Endothelial cell (in vitro differentiated cells): ENCODE measurements at places on chromosomes 4 and X.

- DNase-seq, result no peak
These were observed 88.7 kb upstream of the TBL1X start for GRCh38 chrX:9376111-9376510.

- DNase-seq, result no peak
These were observed 3.3 kb downstream of the PPP2R2C start for GRCh38 chr4:6469144-6469543.

DNA sequence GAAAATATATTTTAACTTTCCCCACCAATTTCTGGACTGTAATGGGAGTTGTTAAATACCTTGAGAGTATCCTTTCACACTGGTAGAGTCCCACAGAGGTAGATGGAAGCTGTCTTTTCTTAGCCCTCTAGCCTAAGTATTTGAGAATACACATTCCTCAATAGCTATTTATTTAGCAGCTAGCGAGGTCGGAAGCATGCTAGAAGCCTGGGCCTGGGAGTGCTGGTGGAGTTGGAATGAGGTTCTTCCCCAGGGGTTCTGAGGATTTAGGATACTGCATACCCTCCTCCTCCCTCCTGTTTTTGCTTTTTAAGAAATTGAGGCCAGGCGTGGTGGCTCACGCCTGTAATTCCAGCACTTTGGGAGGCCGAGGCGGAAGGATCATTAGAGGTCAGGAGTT lies 999 bp upstream of the KLHL15 start:
- DNase-seq, result no peak

DNA sequence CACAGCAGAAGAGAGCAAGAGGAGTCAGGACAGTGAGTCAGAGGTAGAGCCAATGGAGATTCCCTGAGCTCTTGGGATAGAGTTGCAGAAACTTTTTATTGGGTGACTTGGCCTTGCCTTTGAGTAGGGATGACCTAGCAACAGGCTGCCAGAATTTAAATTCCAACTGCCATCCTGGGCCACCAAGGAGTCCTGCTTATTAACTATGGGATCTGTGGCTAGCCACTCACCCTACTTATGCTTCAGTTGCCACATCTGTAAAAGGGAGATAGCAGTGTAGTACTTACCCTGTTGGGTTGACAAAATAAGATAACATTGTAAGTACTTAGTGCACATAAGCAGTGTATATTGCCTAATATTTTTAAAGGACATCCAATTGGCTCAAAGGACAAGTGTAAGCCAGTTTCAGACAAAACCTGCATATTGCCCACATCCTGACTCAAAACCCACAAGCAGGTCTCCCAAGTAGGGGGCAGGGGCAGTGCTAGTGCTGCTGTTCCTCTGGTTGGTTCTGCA lies 43.5 kb upstream of the TMEM164 start:
- DNase-seq, result no peak

DNA sequence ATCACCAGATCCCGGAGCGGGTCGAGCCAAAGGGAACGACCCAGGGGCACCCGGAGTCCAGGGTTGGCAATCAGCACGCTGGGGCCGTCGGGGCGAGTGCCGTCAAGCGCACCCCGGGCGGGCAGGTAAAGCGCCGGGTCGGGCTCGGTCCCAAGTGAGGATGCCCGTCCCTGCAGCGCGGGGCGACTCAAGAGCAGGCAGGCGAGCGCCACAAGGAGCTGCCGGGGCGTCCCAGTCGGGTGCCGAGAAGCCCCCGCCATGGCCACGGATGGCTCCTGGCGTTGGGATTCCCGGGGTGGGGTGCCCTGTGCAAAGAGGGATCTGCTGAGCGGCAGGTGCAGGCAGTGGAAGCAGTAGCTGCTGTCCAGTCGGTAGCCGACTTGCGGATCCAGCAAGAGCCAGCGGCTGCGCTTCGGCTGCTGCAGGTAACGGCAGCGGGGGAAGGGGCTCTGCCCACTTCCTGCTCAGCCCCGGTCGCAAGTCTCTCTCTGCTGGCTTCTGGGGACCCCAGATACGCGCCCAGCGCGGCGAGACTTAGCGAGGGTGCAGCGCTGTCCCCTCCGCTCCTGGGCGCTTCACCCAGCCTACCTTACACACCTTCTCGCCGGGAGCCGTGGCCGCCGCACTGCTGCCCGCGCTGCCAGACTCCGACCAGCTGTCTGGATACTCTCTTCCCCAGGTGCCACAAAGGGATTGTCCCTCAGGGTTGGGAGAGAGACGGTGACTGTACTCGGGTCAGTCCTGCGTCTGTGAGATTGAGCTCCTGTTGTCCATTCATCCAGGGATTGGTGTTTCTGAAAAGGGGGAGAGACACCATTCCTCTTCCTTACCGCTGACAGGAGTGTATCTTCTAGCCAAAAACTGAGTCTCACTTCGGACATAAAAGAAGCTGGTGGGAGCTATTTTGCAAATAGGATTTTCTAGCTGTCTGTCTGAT lies at the start of gene FREM3:
FREM3 (minus strand) TSS at position 260 of the 937 bp plus-strand sequence; CDS start at position 260, 0 bp downstream.
- peak; percentile 22 for DNase-seq

GRCh38 chr4:111405989-111406388 lies 739.3 kb upstream of the FAM241A start:
- no peak for DNase-seq

DNA sequence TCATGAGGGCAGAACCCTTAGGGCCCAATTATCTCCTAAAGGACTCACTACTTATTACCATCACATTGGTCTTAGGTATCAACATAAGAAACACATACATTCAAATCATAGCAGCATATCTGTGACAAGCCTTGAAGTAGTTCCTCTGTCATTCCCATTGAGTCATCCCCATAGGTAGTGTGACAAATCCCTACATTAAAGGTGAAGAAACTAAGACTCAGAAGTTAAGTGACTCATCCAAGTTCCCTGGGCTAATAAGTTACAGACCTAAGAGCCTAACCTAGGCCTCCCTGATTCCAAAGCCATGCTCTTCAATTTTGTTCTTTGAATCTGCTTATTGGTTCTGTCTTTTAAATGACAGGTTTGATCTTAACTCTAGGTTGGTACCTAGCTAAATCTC lies 58.2 kb downstream of the CD38 start:
- no peak for DNase-seq

DNA sequence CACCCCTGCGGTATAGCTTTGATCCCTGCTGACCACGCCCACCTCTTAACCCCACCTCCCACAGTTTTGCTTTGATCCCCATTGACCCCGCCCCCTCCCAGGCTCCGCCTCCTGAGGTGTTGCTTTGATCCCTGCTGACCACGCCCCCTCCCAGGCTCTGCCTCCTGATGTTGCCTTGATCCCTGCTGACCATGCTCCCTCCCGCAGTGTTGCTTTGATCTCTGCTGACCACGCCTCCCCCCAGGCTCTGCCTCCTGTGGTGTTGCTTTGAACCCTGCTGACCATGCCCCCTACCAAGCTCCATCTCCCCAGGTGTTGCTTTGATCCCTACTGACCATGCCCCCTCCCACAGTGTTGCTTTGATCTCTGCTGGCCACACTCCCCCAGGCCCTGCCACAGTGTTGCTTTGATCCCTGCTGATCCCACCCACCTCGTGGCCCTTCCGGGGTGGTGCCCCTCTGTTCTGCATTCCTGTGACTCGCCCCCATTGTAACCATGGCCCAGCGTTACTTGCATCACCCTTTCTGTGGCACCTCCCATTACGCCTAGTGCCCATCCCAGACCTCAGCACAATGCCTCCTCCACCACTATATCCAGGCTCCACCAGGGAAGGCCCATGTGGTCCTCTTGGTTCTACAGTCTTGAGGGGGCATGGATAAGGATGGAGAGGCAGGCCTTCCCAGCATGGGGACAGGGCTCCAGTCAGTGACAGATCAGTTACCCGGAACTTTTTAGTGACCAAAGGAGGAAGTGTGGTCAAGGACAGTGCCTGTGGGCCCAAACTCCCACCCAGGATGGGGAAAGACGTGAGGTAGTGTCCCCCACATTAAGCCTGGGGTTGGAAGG lies 70.8 kb downstream of the ADRA2C start:
- no peak for DNase-seq

DNA sequence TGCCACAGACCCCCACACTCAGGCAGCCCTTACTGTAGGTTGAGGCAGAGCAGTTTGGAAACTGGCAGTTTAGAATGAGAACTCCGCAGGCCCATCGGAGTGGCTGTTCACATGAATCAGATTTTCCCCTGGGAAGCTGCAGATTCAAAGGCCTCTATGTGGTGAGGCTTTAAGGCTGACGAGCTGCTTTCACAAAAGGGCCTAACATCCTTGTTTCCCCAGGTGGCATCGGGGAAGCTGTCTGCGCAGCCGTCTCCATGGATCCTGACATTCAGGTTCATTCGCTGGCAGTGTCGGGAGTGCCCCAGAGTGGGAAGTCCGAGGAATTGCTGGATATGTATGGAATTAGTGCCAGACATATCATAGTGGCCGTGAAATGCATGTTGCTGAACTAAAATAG lies 33.7 kb downstream of the TKTL1 start:
- DNase-seq, result no peak

GRCh38 chr4:86452422-86452891 lies 92.6 kb upstream of the MAPK10 start:
- no peak for DNase-seq

DNA sequence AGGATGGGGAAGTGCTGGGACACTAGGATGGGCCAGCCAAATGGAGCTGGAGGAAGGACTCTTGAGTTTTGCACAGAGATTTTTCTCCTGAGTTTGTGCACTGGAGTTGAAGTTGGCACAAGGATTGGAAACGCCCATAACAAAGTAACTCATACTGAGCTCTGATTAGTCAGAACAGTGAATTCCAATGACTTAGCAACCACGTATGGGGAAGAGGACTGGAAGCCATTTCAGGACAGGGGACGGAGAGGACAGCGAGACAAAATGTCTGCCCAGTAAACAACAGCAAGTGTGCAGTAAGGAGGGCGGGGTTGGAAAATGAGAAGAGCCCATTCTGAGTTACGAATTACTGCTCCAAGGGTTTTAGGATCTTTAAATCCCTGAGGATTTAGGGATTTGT lies 5.9 kb downstream of the RIPPLY1 start:
- DNase-seq, result no peak

- no peak for DNase-seq
These were observed 149.1 kb downstream of the FBXO8 start for GRCh38 chr4:174134361-174134760.

GRCh38 chr4:73258436-73258685 lies 237 bp downstream of the ANKRD17 start:
- DNase-seq, result no peak

- no peak for DNase-seq
These were observed 211.5 kb upstream of the DDX53 start for GRCh38 chrX:22788221-22788620.

GRCh38 chr4:124491361-124492145 lies 221.0 kb downstream of the ANKRD50 start:
- DNase-seq, result no peak

DNA sequence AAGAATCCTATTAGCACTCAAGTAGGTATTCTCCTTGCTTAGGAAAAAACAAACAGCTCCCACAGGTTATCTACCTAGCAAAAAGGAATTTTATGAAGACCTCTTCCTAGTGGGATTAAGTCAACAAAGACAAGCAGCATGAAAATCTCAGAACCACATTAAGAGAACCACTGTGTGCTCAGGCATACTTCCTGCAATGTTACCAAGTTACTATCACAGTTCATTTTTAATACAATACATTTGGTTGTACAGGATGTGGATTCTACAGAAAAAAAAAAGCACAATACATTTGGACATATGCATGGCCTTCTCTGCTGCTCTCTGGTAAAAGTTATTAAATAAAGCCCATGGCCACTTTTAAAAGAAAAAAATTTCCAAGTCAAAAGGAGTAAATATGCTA lies 193.7 kb downstream of the PPP3CA start:
- no peak for DNase-seq

DNA sequence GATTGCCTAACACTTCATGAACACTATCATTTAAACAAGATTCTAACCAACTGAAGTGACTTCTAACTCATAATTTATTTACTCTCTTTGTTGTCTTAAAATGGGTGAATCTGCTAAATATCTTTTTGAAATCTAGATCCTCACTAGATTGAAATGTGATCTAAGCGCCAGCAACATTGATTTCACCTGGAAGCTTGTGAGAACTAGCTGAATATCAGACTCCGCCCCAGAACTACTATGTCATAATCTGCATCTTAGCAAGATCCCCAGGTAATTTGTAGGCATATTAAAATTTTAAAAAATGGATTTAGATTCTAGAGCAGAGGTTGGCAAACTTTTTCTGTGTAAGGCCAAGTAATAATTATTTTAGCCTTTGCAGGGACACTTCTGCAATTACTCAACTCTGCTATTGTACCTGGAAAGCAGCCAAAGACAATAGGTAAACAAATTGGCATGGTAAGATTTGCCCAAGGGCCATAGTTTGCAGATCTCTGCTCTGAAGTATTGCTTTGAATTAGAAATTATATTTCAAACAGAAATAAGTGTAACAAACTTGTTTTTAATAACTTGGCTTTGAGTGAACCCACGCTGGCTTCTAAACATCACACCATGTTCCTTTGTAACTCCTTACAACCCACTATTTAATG lies 121.5 kb downstream of the REELD1 start:
- DNase-seq, result no peak

- DNase-seq, result no peak
These were observed 951.2 kb upstream of the DIAPH2 start for GRCh38 chrX:95733426-95733825.

GRCh38 chr4:82402196-82402775 lies 28.0 kb downstream of the HNRNPDL start:
- no peak for DNase-seq

DNA sequence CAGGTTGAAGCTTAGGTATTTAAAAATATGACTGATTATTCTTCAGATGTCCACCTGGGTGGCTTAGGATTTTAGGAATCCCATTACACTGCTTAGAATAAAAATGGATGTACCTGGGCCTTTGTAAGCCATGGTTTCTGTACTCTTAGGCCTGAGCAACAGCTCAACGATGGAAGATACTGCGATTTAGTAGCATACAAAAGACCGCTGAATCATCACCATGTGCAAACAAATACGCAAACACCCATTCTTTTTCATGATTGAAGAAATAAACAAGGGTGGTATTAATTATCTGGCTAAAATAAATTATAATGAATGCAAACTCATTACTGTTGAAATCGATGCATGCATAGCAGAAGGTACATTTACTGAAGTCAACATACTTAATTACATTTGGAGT lies 188.9 kb downstream of the ZNF330 start:
- DNase-seq, result no peak

DNA sequence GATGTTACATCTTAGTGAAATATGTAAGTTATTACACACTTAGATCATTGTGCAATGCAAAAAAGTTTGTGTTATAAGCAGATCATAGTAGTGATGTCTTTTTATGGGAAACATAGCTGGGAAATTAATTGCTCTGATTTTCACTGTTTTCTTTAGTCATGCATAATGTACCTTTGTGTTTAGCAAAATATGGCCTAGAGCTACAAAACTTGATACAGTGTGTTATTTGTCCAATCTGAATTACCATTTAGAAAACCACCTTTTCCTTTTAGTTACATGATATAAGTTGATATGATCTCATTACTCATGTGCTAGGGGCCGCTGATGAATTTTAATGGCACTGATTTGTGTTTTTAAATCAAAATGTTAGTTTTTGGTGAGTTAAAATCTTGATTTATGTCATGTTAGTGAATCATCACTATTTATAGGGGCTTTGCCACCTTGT lies 2.0 kb downstream of the BMPR1B start:
- DNase-seq, result no peak
